ENCODE measurements at places on chromosomes 11 and 22.

DNA sequence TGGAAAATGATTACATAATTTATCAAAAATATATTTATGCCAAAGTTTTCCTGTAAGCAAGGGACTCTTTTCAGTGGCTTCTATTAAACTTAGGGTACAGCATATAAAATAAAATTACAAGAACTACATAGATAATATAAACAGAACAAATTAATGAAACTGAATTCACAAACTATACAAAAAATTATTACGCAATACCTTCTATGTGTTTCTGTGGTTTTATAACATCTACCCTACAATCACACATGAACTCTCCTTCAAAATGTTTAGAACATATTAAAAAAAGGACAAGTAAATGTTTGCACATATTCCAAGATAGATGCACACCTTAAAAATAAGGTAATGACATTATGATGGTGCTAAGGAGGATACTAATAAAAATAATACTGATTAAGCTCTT is 235.9 kb downstream of the CNTN5 start:
- DNase-seq, result no peak

GRCh38 chr11:133168016-133168415 is 364.3 kb downstream of the OPCML start:
- no peak for DNase-seq

- DNase-seq, result peak; percentile 63
Observed at GRCh38 chr11:102794382-102794781, 3.6 kb downstream of the MMP1 start.

GRCh38 chr11:10793470-10794255 is 15.1 kb downstream of the EIF4G2 start:
- DNase-seq, result no peak

DNA sequence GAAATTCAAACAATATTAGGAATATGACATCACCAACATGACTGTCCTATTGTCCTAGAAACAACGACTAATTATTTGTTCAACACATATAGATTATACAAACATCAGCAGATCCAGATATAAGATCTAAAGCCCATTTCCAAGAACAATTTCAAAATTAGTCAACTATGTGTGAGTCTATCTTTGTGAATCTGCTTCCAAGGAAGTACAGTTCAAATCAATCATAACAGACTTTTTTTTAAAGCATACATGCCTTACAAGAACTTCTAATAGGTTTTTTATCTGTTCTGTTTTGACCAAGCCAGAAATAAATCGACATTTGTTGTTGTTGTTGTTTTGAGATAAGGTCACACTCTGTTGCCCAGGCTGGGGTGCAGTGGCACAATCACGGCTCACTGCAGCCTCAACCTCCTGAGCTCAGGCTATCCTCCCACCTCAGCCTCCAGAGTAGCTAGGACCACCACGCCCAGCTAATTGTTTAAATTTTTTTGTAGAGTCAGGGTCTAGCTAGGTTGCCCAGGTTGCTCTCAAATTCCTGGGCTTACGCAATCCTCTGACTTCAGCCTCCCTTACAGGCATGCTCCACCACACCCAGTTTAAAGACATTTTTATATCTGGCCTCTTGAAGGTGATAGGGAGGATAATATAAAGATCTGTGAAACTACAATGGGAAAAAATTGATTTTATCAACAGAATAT is 54.8 kb downstream of the DENND5A start:
- peak; percentile 26 for DNase-seq

DNA sequence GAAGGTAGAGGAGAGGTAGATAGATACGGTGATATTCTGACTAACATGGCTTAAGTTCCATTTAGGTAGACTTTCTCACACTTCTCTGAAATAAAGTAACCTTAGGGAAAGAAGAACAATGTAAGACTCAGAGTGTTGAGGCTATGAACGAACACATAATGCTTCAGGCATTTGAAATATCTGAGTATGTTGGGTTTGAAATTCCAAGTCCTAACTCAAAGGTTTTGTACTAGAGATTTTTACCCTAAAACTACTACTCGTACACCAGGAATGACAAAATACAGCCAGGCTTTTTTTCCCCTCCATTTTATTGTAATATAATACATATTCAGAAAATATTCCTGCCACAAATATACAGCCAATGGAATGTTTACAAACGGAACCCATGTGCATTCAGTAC is 592.6 kb downstream of the ETS1 start:
- peak; percentile 88 for DNase-seq

DNA sequence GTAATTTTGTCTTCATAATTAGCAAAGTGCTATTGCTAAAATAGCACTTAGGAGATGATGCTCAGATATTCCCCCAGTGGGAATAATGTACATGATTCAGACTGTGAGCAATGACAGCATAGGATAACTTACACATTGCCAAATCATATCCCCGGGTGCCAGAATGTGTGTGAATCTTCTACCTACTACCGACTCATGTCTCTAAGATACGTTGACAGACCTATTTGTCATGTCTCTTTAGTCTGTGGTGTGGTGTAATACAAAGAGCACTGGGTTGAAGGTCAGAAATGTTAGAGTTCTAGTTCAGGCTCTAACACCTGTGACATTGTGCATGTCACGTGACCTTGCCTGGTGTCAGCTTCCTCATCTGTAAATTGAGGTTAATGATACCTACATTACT is 31.0 kb upstream of the PICALM start:
- no peak for DNase-seq

DNA sequence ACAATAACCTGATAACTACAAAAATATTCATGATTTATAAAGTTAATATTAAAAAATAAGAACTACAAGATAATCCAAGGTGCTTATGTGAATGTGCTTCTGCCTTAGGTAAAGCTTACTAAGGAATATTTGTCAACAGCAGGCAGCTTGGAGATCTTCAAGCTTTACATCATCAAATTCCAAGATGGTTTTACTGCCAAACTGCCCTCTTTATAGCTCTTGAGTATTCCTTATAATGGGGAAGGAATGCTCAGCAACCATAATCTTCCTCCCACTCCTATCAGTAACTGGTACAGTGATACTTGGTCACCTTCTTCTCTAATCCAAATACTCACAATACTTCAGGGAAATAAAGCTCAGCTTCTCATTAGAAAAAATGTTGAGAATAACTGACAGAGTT is 30.1 kb downstream of the SBF2 start:
- DNase-seq, result peak; percentile 50

Measured in cardiac fibroblast (primary cell).